ENCODE measurements at places on chromosomes 1 and 21. TPM values are rescaled to one million over a fixed set of nuclear protein-coding genes. Genes with fewer than 3 reads are reported as not detected.

DNA sequence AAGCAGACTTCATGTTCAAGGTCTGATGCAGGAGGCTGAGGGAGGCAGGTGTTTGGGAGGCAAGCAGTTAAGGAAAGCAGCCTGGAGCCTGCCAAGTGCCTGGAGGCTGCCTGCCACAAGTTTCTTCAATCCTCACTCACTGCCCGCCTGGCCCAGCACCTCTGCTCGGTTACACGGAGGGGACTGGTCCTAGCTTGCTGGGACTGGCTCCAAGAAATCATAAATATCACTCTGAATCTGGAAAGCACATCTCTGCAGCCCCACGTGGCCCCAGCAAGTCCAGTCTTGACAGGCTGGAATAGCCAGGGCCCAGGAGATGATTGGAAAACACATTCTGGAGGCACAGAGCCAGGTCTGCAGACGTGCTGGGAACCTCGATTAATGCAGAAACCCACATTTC lies 83.9 kb downstream of the BCAR3 start:
- DNase-seq: no peak

- no peak for DNase-seq
These were observed 9.6 kb downstream of the VPS26C start for GRCh38 chr21:37257511-37257966.

GRCh38 chr1:182430263-182431068 lies 19.5 kb upstream of the RGSL1 start:
- DNase-seq: no peak

- DNase-seq: no peak
These were observed 176.8 kb upstream of the SAMSN1 start for GRCh38 chr21:14722841-14723483.

DNA sequence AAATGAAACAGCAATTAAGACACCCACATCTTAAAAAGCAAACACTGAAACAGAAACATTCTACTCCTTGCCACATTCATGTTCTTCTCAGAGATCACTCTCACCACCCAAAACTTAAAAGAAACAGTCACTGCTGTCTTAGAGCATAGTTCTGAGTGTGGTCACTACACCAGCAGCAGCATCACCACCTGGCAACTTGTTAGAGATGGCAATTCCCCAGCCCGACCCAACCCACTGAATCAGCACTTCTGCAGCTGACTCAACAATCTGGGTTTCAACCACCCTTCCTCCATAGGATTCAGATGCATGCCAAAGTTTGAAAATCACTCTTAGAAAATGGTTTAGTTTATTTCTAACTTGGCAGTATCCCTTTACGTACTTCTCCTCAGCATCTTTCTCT lies 126.1 kb downstream of the CDC42BPA start:
- no peak for DNase-seq

GRCh38 chr1:104402178-104402577 lies 652.5 kb downstream of the AMY1C start:
- no peak for DNase-seq

- no peak for DNase-seq
These were observed 5.8 kb downstream of the TRIM11 start for GRCh38 chr1:228400692-228401454.

GRCh38 chr1:171258429-171258828 lies 10.1 kb downstream of the FMO1 start:
- no peak for DNase-seq

DNA sequence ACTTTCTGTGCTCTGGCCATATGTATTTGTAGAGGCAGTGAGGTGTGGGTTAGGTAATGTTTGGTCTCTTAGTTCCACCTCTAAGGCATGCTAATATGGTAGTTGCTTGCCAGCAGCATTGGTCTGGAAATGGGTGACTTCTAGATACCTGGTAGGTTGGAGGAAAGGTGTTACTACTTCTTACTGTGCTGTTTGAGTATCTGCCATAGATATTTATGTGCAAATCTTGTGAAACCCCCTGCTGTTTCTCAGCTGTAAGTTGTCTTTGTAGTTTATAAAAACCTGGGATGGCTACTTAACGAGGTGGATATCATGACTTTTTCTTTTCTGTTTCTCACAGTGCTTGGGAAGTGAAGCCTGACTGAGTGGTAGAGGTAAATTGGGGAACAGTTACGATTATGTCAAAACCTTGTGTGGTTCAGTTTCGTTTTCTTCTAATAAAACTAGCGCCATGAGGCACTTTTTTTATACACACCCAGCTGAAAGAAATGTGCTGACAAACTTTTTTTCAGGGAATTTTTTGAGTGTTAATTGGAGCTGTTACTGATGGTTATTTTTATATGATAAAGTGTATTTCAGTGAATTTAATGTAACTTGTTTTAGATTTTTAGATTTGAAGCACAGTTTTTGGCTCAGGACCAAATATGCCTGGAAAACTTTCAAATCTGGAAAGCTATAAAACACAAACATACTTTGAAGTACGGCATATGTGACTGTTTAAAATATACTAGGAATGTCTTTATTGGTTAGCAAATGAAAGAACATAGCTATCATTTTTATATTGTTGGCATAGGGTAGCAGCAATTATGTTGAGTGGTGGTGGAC lies 42.1 kb downstream of the CAMSAP2 start:
- no peak for DNase-seq

DNA sequence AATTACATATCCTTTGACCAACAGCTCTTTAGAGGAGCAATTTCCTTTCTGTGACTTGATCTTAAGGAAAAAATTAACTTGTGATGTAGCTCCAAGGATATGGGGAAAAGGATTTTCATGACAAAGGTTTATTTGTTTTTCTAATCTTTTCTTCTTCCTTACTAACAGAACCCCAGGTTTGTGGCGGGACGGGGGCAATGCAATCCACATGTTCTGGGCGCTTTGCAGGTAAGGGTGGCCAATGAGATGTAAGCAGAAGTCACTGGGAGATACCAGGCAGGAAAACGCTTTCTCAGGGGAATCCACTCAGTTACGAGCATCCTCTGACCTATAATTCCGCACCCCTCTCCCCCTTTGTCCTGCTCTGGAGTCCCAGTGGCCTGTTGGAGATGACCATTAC lies 122.0 kb downstream of the MRPS6 start:
- DNase-seq: no peak

DNA sequence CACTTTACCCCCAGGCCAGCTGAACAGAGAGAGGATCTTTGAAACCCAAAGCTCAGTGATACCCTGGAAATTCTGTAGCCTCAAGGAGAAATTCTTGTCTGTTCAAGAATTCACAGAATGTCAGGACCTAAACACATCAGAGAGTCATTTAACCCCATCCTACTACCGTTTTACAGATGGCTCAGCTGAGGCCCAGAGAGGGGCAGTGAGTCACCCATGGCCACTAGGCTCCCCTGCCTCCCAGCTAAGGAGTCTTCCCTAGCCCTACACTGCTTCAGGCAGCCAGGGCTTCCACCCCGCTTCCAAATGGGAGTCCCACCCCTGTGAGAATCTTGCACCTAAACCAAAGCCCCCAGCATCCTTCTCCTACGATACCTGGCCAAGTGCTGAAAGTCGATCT lies 28.3 kb downstream of the VWA5B1 start:
- no peak for DNase-seq

GRCh38 chr1:101311146-101311920 lies 74.5 kb downstream of the S1PR1 start:
- no peak for DNase-seq

GRCh38 chr1:218711001-218711400 lies 365.9 kb downstream of the TGFB2 start:
- DNase-seq: no peak

DNA sequence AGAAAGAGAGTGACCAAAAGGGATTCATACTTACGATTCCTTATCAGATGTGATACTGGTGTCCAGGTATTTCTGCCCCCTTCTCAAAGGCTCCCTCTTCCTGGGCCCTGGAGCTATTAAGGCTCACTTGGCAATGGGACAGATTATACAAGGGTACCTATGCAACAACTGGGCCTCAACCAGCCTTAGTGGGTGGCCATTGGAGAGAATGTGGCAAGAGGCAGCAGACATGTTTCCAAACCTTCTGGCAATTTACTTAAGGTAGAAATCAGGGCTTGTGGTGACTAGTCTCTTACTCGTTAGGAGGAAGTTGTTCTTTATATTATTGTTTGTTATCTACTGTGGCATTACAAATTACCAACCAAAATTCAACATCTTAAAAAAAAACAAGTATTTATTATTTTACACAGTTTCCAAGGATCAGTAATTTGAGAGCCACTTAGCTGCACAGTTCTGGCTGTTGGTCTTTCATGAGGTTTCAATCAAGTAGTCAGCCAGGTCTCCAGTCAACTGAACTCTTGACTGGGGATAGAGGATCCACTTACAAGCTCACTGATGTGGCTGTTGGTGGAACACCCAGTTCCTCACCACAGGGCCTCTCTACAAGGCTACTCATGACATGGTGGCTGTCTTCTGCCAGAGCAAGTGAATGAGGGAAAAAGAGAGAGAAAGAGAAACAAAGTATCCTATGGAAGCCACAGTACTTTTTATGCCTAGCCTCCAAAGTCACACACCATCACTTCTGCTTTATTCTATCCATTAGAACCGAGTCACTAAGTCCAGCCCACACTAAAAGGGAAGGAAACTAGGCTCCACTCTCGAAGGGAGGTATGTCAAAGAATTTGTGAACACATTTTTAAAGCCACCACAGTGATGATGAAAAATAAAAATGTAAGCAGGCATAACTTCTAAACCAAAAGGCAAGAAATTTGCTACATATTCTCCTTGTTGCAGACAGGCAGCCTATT lies 10.7 kb downstream of the ZNF648 start:
- DNase-seq: no peak

DNA sequence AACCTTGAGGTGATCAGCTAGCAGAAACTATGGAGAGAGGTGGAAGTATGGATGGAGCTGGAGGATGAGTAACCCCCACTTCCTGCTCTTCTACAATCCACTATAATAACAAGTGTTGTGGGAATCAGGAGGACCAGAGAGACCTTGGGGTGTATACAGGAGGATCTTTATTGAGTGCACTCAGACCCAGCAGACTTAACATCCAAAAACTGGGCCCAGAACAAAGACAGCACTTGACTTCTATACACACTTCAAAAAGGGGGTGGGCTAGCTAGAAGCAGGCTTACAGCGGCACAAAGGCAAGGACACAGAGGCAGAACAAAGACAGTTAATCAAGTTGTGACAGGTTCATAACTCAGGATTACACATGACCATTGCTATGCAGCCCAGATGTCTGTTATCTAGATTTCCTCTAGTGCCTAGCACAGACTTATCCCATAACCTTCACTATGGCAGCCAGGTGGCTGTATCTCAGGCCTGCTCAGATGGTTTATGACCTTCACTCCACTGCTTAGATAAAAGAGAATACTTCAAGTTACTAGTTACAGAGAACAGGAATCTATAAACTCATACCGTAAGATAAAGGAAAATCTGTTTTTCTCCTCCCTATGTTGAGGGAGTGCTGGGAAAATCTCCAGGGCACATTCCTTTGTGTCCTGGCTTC lies 36.1 kb upstream of the PADI2 start:
- no peak for DNase-seq

DNA sequence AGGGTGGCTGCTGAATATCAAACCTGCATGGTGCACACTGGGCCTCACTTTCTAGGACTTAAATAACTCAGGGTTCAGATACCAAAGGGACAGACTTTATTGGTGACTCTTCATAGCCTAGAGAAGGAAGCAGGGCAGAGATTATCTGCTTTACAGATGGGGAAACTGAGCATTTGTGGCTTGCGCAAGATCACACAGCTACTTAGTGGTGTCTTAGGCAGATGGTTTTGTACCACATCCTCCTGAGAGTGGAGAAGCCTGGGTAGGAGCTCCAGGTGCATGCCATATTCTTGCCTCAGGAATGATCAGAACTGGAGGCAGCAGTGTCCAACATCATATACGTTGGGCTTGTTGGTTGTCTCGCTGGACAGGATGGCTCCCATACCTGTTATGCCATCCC lies 6.8 kb upstream of the DPH2 start:
- DNase-seq: no peak

GRCh38 chr1:95308276-95309030 lies 74.4 kb downstream of the RWDD3 start:
- DNase-seq: no peak

GRCh38 chr1:3809680-3810079 lies 13.4 kb upstream of the LRRC47 start:
- no peak for DNase-seq

- DNase-seq: no peak
These were observed 6.1 kb downstream of the ATF3 start for GRCh38 chr1:212614453-212615200.

- no peak for DNase-seq
These were observed 64.9 kb downstream of the TAS1R2 start for GRCh38 chr1:18794561-18794960.

GRCh38 chr1:42312576-42313212 lies 22.3 kb downstream of the FOXJ3 start:
- no peak for DNase-seq

GRCh38 chr1:236753516-236753915 lies 41.6 kb upstream of the MTR start:
- no peak for DNase-seq

DNA sequence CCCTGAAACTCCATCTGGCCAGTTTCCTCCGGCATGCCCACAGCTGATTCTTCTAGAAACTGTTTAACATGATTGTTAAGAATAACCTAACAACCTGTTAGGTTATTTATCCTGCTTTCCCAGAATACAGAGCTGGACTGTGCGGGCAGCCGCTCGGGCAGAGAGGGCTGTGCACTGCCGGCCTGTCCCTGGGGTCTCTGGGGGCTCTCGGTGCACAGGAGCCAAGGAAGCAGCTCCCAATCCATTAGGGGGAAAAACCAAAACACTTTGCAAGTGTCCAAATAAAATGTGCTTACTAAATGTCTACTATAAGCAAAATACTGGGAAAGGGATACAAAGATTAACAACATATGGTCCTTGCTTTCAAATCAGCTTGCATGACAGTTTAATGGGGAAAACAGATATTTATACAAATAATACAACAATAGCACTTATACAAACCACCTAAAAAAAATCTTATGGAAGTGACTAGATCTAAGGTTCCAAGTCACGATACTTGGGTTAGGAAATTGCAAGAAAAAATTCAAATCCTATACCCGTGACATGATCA lies 50.7 kb downstream of the HLCS start:
- no peak for DNase-seq

DNA sequence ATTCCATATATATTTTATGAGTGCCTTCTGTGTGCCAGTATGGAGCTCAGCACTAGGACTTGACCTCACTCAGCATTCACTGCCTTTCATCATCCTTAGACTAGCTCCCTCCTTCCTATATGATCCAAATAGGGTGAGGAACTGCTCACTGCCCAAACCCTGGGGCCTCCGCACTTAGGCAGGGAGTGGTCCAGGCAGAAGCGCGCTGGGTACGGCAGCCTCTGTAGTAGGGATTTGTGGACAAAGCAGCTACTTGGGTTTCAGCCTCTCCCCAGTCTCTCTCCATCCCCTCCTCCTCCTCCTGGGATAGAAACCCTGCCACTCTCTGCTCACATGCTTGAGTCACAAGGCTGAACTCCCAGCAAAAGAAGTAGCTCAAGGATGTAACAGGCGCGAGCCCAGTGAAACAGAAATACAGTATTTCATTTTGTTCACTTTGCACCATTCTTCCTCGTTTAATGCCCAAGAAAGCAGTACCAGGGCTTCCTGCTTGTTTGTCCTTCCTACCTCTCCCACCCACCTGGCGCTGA lies 32.9 kb downstream of the PLEKHA6 start:
- no peak for DNase-seq

ADAM30 gene
- not detected for total RNA-seq

KRTAP12-4 gene
- total RNA-seq: not detected

GUCA2A gene
- total RNA-seq: not detected

HSPA6 gene
- total RNA-seq: 13.4 TPM

PCP4L1 gene
- total RNA-seq: 0.89 TPM

FAM177B gene
- not detected for total RNA-seq

PTAFR gene
- 7.0 TPM for total RNA-seq

ADAMTS4 gene
- total RNA-seq: 75.9 TPM

PIGR gene
- total RNA-seq: 0.49 TPM

ATP1A4 gene
- 1.2 TPM for total RNA-seq

CKS1B gene
- total RNA-seq: 31.7 TPM

INSRR gene
- 0.40 TPM for total RNA-seq

KCNN3 gene
- 1.8 TPM for total RNA-seq
